ENCODE measurements at places on chromosomes 4 and X. TPM values are rescaled to one million over a fixed set of nuclear protein-coding genes. Genes with fewer than 3 reads are reported as not detected.

SPANXC gene
- total RNA-seq = 15.4 TPM

DNA sequence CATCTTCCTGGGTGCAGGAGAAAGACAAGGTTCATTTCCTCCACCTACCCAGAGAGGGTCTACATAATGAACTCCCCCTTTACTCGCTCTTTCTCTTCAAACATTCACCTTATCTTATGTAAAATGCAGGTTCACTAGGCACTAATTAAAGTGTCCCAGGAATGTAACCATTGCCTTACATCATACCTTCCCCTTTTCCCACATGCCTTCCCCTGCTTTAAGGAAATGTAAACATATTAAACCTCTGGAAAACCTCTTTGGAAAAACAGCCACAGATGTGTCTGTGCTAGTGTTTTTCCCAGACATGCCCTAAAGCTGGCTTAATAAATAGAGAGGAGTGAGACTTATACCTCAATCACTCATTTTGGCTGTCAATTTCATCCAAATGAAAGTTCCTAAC is 15.8 kb downstream of the TBC1D9 start:
- no peak for DNase-seq

DNA sequence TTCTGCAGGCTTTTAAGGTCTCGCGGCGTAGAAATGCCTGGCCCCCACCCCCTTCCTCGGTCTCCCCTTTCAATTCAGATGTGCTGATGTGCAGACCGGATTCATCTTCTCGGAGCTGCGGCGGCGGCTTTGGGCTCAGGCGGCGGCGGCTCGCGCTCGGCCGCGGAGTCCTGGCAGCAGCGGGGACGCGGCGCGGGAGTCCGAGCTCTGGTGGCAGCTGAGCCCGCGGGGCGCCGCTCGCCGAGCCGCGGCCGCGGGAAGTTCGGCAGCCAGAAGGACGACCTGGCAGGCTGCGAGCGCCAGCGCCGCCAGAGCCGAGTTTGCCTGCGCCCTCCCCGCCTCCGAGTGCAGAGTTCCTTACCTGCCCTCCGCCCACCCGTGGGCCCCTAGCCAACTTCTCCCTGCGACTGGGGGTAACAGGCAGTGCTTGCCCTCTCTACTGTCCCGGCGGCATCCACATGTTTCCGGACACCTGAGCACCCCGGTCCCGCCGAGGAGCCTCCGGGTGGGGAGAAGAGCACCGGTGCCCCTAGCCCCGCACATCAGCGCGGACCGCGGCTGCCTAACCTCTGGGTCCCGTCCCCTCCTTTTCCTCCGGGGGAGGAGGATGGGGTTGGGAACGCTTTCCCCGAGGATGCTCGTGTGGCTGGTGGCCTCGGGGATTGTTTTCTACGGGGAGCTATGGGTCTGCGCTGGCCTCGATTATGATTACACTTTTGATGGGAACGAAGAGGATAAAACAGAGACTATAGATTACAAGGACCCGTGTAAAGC is 448 bp downstream of the TLL1 start:
- DNase-seq = peak; percentile 29

- DNase-seq = no peak
These were observed 117.3 kb downstream of the CHM start for GRCh38 chrX:85930099-85930498.
